ENCODE measurements at places on chromosomes 4 and X.

GRCh38 chrX:23742174-23742696 lies 841 bp downstream of the ACOT9 start:
- DNase-seq: peak; percentile 70

- no peak for DNase-seq
These were observed 60.4 kb upstream of the HPF1 start for GRCh38 chr4:169818063-169818679.

GRCh38 chr4:139728840-139729239 lies 63.2 kb downstream of the MGST2 start:
- DNase-seq: no peak

DNA sequence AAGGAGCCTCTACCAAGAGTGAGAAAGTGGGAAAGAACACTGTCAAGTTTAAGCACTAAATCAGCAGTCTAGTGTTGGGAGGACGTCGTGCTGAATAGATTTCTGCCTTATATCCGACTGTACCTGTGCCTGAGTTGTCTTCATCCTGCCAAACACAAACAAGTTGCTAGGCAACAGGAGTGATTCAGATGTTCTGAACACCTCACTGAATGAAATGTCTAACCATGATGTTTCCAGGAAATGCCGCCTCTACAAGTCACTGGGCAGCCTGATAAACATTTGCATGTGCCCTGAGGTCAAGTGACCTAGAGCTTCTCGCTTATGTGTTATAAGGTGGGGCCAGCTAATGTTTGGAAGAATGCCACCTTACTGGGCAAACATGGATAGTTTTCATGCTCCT lies 37.9 kb downstream of the SGMS2 start:
- DNase-seq: peak; percentile 11
